ENCODE measurements at places on chromosomes 1 and 21.

DNA sequence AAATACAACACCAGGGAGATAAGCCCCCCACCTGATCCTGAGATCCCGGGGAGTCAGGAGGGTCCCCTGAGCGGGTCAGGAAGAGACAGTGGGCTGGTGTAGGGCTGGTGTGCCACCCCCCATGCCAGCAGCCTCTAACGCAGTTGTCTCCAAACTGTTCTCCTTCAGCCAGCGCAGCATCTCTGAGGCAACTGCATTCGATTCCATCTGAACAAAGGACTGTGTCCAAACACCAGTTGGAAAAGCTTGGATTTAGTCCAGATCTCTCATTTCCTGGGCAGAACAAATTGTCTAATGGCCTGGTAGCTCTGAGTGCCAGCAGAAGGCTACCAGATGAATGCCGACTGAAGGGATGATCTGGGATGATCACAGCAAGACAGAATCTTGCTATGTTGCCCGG, 44.1 kb upstream of the EIF4G3 start:
- DNase-seq, result no peak

DNA sequence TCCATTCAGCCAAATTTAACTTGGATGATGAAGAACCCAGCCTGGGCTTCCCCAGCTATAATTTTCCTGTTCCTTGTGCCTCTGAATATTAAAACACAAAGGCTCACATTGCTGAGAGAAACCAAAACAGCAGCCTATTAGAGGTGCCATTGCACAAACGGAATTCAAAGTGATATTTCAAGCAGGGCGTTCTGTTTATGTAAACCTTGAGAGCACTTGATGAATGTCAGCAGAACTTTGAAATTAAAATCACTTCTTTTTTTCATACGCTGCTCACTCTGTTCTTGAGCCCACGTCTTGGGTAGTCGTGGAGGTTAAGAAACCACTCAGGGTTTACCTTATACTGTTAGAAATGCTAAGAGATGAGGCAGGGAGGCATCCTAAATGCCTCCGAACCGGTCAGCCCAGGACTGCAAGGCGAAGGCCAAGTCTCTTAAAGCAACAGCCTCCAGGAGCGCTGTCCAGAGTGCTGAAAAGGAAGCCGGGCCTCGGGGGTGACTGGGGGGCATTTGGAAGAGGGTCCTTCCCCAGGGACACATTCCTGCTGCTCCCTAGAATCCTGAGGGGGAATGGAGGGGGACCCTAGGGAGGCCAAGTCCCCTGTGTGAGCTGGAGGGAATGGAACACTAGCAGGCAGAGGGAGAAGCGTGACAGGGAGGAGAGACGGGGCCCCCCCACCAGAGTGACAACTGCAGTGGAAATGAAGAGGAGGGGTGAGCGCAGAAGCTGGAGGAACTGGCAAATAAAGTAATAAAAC, 154.8 kb upstream of the VAMP3 start:
- no peak for DNase-seq

DNA sequence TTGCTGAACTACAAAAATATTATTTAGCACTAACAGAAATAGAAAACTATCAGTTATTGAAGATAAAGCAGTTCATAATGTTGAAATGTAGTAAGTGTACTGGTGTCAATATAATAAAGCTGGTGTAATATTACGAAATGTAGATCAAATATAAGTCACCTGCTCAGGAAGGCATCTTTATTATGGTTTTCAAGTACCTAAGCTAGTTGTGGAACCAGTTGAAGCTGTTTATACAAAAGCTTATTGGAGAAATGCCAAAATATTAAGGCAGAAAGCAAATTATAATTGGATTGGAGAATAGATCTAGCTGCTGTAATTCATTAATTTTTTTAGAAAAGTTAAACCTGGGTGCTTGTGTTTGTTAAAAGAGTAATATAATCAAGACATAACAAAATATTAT, 6.2 kb upstream of the MARK1 start:
- no peak for DNase-seq

DNA sequence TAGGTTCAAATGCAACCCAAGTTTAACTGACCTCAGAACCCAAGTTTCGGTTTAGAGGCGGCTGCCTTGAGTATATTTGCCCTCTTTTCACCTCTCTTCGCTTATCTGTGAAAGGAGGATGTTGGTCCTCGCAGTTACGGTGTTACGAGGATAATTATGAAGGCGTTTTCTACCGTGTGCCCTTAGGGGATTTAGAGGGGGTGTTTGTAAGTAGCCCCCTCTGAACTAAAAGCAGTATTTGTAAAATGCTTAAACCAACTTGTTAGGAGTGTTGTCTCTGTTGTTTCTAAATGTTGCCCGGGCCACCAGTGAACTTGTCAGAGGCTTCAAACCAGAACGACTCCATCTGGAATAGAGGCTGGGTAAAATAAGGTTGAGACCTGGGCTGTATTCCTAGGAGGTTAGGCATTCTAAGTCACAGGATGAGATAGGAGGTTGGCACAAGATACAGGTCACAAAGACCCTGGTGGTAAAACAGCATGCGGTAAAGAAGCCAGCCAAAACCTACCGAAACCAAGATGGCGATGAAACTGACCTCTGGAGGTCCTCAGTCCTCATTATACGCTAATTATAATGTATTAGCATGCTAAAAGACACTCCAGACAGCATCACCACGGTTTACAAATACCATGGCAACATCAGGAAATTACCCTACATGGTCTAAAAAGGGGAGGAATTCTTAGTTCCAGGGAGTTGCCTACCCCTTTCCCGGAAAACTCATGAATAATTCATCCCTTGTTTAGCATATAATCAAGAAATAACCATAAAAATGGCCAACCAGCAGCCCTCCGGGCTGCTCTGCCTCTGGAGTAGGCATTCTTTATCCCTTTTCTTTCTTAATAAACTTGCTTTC, 1.0 kb upstream of the PSRC1 start:
- no peak for DNase-seq

GRCh38 chr21:41706678-41707077, 60.2 kb downstream of the RIPK4 start:
- DNase-seq, result no peak

DNA sequence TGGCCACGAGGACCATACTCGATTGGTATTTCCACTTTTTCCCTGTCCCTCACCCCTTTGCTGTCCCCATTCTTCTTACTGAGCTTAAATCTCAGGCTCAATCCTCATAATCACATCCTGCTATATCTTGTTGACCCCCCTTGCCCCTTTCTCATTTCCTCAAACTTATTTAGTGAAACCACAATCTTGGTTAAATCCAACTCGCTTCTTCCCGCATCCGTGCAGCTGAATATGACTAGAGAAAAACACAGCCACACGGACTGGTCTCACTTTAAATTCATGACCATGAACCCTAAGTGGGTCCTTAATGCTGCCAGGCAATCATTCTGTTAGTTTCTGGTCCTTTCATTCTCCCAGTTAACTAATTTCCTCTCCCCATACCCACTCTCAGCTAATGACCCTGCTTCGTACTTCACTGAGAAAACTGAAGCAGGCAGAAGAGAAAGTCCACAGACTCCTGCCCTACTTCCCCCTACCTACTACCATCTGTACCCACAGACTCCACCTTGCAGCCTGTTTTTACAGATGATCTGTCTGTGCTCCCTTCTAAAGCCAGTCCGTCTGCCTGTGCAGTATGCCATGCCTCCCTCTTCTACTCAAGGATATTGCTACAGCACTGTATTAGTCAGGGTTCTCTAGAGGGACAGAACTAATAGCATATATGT, 96.8 kb upstream of the LMO4 start:
- no peak for DNase-seq

DNA sequence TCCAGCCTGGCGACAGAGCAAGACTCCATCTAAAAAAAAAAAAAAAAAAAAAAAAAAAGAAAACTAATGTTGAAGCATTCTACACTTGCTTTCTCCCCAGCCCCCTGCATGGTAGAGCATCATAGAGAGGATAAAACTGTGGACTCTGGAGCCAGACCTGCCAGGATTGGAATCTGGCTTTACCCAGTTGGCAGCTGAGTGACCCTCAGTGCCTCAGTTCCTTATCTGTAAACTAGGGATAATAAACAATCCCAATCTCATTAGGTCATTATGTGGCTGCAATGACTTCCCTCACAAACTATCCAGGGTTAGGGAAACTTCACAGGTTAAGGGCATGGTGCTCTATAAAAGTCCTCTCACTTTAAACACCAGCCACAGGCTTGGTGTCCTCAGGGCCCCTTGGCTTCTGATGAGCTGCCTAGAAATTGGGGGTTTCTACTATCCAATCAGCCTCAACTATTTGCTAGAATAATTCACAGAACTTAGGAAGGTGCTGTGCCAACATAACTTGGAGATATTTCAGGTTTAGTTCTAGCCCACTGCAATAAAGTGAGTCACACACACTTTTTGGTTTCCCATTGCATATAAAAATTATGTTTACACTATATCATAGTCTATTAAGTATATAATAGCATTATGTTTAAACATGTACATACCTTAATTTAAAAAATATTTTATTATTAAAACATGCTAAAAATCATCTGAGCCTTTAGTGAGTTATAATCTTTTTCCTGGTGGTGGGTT, 180.5 kb upstream of the B3GALT2 start:
- no peak for DNase-seq

GRCh38 chr1:65065524-65066418, 82.2 kb upstream of the AK4 start:
- DNase-seq, result no peak

DNA sequence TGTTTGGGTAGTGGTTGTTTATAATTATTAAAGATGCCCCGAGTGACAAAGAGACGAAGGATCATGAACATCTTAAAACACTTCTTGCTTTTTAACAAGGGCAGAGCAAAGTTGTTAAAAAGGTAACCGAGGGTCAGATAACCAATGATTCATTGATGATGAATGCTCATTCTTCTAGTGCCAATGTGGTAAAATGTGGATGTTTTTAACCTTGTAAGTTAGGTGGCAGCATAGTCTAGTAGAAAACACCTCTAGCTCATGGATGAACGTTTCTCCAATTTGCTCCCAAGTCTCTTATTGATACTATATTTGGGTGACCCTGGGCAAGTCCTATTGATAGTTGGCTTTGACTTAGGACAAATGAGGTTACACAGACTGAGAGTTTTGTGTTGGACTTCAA, 167.9 kb downstream of the KIF26B start:
- no peak for DNase-seq

DNA sequence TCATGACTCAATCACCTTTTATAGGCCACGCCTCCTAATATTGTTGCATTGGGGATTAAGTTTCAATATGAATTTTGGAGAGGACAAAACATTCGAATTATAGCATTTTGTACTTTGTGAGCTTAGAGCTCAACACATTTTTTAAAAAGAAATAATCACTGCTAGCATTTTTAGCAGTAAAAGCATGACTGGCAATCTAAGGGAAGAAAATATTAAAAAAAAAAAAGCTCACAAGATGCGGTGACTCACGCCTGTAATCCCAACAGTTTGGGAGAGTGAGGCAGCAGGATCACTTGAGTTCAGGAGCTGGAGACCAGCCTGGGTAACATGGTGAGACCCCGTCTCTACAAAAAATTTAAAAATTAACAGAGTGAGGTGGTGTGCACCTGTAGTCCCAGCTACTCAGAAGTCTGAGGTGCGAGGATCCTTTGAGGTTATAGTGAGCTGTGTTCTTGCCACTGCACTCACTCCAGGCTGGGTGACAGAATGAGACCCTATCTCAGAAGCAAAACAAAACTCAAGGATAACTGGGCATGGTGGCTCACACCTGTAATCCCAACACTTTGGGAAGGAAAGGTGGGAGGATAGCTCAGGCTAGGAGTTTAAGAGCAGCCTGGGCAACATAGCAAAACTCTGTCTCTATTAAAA, 28.8 kb upstream of the DIPK1A start:
- DNase-seq, result no peak

GRCh38 chr1:98331243-98331642, 330.3 kb upstream of the SNX7 start:
- DNase-seq, result no peak

GRCh38 chr21:46210378-46211136, 18.0 kb downstream of the LSS start:
- DNase-seq, result no peak

- no peak for DNase-seq
Observed at GRCh38 chr1:227885648-227886502, 61.9 kb downstream of the WNT9A start.

DNA sequence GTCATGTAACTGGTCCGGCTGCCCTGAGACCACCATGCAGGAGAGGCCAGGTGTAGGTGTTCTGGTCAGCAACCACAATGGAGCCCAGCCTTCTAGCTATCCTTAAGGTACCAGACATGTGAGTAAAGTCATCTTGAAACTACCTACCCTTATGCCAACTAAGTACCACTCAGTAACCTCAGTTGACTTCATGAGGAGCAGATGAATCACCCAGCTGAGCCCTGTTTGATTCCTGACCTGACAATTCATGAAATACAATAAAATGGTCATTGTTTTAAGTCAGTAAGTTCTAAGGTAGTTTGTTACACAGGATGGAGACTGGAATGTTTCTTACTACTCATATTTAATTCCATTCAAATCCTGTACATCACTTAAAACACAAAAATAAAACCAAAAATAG, 113.1 kb upstream of the LMO4 start:
- DNase-seq, result no peak

All from activated naive CD4-positive, alpha-beta T cell (primary cell).